Thoracic aorta (tissue), 2 donors: ENCODE measurements at places on chromosomes 11 and 22. TPM values are rescaled to one million over a fixed set of nuclear protein-coding genes. Genes with fewer than 3 reads are reported as not detected.

GRCh38 chr11:117584056-117584830, 212.8 kb downstream of the DSCAML1 start:
- H3K36me3 ChIP-seq = no peaks in the 10 kb centered on the region
- no peak overlapping the region for H3K27ac ChIP-seq
- H3K27me3 ChIP-seq = no peaks in the 10 kb centered on the region
- DNase-seq = no peak

GRCh38 chr11:86159581-86159891, 85.0 kb upstream of the EED start:
- no peak overlapping the region for H3K4me3 ChIP-seq
- no peaks in the 10 kb centered on the region for H3K36me3 ChIP-seq
- H3K27ac ChIP-seq = no peak overlapping the region
- DNase-seq = no peak

Gene SLC22A25
- not detected for total RNA-seq

DNA sequence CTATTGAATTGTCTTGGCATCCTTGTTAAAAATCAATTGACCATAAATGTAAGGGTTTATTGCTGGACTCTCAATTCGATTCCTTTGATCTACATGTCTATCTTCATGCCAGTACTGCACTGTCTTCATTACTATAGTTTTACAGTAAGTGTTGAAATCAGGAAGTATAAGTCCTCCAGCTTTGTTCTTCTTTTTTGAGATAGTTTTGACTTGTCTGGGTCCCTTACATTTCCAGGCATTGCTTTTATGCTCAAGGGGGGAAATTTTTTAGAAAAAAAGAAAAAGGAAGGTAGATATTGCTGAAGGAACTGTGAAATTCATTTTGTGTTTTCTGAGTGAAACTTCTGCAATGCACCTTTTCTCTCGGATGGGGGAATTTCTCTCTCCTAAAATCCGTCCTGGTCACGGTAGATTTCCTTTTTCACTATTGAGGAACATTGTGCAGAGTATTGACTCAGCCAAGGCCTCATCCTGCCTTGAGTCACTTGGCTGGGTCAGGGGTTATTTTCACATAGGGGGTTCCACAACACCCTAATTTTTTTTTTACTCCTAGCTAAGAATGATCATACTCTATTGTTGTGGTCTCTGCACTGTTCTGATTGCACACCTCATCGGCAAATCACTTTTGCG, 2.8 kb upstream of the ACER3 start:
- DNase-seq = no peak
- H3K4me3 ChIP-seq = no peak overlapping the region
- no peak overlapping the region for H3K27ac ChIP-seq
- H3K36me3 ChIP-seq = no peaks in the 10 kb centered on the region
- H3K27me3 ChIP-seq = no peaks in the 10 kb centered on the region

Gene RBMXL2
- total RNA-seq = not detected

GRCh38 chr11:1447845-1448825, 38.4 kb downstream of the MOB2 start:
- no peak overlapping the region for H3K4me3 ChIP-seq
- no peak for DNase-seq
- no peaks in the 10 kb centered on the region for H3K4me1 ChIP-seq
- no peaks in the 10 kb centered on the region for H3K36me3 ChIP-seq
- no peak overlapping the region for H3K27ac ChIP-seq
